ENCODE measurements at places on chromosomes 11 and 22.

DNA sequence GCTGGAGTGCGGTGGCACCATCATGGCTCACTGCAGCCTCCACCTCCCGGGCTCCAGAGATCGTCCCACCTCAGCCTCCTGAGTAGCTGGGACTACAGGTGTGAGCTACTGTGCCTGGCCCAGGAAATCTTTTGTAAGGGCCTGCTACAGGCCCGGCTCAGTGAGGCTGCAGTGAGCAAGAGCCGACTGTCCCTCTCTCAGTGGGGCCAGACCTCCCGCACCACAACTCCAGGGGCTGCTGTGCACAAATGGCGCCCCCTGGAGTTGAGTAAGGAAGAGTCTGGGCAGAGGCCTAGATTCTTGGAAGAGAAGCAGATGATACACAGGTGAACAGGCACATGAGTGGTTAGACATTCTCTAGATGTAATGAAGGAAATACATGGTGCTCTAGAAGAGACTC lies 7.0 kb downstream of the SERHL2 start:
- no peak for DNase-seq

GRCh38 chr11:128859563-128860441 lies 7.3 kb downstream of the KCNJ1 start:
- DNase-seq: no peak

GRCh38 chr11:82404981-82405380 lies 328.7 kb downstream of the FAM181B start:
- DNase-seq: no peak

DNA sequence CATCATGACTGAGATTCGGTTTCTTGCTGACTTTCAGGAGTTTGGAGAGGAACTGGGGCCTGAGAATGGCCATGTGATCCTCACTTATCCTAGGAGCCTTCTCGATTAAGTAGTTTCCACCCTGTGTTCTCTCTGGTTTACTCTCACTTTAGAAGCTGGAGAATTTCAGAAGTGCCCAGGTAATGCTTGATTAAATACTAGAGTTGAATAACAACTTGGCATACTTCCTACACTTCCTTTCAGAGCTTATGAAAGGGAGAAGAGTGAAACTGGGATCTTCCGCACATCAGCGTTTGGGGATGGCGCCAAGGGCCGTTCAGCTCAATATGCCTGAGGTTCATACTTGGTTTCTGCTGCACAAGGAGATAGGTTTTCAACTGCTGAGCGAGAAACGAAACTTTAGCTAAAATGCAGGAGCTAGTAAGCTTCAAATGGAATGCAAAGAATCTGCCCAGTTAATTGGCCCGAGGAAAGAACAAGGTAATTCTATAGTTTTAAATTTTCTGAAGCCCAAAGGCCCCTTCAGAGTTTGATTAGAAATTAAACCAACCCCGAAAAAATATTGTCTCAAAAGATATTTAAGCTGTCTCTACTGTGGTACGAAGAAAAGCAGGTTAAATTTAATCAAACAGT lies 823 bp upstream of the MUC15 start:
- no peak for DNase-seq

GRCh38 chr11:10906521-10906920 lies 48.7 kb upstream of the ZBED5 start:
- no peak for DNase-seq

DNA sequence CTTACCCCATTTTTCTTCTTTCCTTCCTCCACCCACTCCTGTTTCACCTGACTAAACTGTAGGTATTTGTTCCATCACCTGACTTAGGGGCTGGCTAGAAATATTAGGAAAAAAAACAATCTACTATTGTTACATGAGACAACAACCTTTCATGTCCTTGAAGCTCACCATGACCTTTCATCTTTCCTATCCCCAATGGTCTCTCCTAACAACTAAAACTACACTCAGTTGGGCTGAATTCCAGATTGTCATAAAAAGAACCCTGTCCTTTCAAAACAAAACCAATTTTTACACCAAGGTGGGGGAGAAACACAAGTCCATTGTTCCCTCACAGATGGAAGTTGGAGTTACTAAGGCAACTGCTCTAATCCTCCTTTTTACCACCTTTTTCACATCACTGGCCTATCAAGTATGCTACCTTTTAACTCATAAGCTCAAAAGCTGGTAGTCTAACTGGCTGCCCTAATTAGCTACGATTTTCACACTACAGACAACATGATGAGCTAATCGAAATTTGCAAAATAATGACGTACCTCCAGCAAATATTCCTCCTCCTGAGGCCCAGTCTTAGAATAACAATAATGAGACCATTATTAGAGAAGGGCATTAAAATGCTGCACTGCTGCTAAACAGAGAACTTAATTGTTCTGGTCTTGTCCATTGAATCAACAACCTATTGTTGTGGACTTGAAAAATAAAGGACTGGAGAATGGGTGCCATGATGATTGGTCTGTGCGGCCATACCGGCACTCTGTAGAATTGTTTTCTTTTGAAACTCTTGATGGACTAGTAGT lies 46.5 kb upstream of the SOX6 start:
- DNase-seq: no peak

- no peak for DNase-seq
Observed at GRCh38 chr11:76642341-76642740, 28.2 kb downstream of the LRRC32 start.

DNA sequence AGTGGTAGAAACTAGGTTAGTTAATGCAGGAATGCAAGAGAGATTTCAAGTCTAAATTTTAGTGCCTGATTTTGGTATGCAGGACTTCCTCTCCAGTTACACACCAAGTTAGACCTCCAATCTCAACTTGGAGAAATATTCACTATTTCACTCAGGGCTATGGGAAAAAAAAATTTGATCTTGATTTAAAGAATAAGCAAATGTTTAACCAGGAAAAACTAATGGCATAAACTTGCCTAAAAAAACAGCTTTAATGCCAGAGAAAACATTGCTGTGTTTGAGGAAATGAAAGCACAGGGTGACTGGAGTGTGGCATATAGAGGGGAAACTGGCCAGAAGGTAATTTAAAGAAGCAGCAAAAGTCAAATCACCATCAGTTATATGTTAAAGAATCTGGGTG lies 575.4 kb upstream of the LRRC4C start:
- DNase-seq: no peak

DNA sequence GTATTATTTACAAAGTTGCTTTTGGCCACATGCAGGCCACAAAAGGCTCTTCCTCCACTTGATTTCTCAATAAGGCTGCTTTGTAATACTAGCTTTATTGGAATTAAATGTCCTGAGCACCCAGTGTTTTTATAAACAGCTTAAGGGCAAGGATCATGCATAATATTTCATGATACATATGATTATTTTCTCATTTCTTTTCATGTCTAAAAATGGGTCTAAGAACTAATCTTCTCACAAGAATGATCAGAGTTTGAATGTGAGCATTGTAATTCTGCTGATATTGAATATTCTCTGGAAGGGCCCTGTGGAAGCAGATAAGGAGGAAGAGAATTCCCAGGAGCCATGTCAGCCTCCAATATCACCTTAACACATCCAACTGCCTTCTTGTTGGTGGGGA lies at the start of gene OR52K2:
TSS of gene OR52K2 (plus strand) at position 301 of the 400 bp plus-strand sequence. CDS start at position 346, 45 bp downstream.
- DNase-seq: no peak

DNA sequence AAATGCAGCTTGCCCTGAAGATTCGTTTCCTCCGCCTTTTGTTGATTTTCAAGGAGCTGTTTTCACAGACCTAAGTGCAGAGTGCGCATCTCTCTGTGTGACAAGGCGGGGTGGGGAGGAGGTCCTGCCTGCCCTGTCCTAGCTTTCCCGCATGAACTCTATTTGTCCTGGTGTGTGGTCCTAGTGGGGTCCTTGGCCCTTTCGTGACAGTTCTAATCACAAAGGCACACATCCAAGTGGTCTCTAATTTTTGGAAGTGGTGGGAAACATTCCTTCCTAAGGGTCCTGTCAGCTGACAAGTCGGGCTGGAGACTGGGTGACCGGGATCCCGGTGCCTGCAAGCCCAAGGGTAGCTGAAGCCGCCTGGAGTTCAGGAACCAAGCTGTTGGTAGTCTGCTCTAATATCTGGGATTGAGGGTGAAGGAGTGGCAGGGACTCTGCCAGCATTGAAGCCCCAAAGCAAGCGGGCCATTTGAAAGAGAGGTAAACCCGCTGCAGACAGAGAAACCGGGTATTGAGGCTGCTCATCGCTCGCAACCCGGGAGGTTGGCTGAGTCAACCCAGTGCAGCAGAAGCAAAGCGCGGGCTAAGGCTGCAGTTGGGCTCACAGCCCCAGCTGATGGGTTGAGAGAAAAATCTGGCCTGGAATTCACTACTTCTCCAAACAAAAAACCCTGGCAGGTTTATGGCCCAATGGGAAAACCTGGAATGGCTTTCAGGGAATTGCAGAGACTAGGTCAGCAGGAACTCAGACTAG lies 28.1 kb upstream of the FBXO3 start:
- peak; percentile 28 for DNase-seq

DNA sequence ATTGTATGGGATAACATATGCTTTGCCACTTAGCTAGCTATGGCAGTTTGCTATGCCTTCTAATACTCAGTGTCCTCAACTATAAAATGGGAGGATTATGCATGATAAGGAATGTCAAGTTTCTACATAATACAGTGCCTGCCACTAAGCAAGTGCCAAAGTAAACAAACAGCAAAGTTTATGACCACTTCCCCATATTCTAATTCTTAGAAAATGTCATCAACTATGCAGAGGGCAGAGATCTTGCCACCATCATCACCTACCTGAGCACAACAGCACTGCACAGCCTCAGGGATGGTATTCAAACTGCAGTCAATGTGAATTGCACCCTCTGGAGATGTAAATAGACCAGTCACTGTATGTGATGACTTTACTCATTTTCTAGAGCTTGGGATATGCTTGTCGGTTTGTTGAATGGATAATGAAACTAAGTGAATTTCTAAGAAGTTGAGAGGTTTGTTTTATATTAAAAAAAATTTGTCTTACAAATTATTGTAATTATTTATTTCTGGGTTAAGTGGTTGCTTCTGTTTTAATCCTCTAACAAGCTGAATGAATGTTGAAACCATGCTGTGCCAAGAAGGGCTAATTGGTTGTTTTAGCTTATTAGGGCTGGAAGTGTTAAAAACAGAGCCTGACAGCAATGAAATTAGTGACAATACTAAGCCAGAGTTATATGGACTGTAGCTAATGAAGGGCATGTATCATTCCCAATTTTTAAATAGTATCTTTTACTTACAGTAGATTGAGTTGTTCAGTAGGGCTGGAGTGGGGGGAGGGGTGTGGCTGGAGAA lies 398.4 kb downstream of the CNTN5 start:
- no peak for DNase-seq

DNA sequence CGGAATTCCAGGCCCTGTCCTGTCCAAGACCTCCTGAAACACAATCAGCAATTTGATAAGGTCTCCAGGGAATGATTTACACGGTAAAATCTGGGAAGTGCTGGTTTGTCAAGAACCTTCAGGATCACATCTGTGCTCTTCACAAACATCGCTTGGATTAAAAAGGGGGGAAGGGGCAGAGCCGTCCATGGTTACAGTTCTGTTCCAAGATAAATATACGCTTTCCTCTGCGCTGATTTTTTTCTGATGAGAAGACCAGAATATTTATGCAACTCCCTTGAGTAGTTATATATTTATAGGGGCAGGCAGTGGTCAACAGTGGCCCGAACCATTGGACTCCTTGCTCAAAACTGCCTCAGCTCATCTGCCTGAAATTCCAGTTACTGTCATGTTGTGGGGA lies 9.2 kb upstream of the APOL5 start:
- DNase-seq: no peak

DNA sequence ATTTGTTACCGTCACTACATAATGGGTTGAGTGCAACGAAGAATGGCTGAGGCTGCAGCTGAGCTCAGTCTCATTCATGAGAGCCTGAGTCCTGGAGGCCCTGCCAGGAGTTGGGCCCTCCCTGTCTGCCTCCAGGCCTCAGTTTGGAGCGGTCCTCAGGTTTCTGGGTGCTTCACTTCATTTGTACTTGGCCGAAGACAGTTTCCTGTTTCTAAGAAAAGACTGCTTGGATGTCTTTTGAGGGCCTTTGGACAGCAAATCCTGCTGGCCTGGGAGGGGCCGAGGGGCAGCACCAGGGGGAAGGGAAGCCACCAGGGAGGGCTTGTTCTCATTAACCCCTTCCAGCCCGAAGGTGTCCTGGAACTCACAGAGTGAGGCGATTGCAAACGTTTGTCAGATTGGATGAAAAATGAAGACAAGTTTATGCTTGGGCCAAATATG lies 163.1 kb downstream of the ETS1 start:
- no peak for DNase-seq

GRCh38 chr11:124745835-124746620 lies 6.0 kb downstream of the VSIG2 start:
- DNase-seq: no peak

DNA sequence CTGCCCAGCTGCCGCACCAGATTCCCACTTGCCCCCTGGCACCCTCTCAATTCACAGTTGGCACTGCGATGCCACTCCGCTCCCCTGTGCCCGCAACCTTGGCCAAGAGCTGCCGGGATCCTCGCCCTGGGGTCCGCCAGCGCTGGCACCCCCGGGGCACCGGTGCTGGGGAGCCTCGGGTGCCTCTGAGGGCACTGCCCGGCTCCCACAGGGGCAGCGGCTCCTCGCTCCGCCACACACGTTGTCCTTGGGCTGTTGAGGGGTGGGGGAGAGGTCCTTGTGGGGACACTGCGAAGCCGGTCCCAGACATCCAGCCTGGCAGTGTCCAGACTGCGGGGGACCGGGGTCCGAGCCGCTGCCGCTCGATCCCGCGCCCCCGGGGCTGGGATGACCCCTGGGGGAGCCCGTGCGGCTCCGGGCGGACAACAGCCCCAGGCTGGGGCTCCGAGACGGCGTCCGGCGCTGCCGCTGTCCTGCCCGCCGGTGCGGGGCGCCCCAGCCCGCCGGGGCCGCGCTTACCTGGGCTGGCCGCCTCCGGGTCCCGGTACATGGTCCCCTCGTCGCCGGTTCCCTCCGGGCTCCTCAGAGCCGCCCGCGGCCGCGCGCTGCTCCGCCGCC lies 496 bp downstream of the SYT7 start:
- no peak for DNase-seq

- no peak for DNase-seq
Observed at GRCh38 chr22:37982938-37983859, 1.2 kb downstream of the SOX10 start.

GRCh38 chr11:119218141-119218878 lies 12.2 kb downstream of the CBL start:
- DNase-seq: no peak

GRCh38 chr22:32475468-32476010 lies 928 bp downstream of the FBXO7 start:
- DNase-seq: peak; percentile 73

DNA sequence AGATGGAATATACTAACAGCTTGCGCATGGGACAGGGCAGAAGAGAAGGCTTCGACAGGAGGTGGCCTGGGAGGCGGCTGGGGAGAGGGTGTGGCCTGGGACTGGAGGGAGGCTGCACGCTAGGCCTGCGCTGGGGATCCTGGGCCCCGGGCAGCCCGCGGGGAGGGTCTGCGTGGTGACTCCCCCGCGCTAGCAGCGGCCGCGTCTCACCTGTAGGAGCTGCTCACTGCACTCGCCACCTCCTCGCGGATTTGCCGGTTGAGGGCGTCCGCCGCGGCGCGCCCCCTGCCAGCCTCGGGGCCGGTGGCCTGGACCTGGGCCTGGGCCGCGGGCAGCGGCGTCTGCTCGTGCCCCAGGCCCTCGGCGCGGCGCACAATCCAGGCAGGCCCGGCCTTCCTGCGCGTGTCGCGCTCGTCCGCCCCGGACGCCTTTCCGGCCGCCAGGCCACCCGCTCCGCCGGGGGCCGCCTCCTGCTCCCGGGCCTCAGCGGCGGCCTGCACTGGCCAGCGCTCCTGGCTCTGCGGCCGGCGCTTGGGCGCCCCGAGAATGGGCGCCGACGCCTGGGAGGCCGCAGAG lies 1.5 kb downstream of the MAP6 start:
- no peak for DNase-seq

Measured in C1 segment of cervical spinal cord (tissue), 14 donors.